ENCODE measurements at places on chromosomes 5 and 9.

GRCh38 chr9:14312719-14313377 is 1.1 kb downstream of the NFIB start:
- DNase-seq: peak; percentile 59

- no peak for DNase-seq
These were observed 35.1 kb downstream of the NNT start for GRCh38 chr5:43638107-43638506.

- DNase-seq: no peak
These were observed 22.5 kb downstream of the PCSK5 start for GRCh38 chr9:75912951-75913350.

DNA sequence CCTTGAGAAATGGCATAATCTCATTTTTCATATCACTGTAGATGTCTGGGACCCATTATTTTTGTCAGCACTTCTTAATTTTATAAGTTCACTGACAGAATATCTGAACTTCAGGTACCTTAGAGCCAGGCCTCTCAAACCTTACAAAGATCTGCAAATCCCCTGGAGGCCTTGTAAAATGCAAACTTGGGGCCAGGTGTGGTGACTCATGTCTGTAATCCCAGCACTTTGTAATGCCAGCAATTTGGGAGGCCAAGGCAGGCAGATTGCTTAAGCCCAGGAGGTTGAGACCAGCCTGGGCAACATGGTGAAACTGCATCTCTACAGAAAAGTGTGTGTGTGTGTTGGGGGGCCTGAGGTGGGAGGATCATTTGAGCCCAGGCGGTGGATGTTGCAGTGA is 30.8 kb downstream of the RASGRF2 start:
- no peak for DNase-seq

DNA sequence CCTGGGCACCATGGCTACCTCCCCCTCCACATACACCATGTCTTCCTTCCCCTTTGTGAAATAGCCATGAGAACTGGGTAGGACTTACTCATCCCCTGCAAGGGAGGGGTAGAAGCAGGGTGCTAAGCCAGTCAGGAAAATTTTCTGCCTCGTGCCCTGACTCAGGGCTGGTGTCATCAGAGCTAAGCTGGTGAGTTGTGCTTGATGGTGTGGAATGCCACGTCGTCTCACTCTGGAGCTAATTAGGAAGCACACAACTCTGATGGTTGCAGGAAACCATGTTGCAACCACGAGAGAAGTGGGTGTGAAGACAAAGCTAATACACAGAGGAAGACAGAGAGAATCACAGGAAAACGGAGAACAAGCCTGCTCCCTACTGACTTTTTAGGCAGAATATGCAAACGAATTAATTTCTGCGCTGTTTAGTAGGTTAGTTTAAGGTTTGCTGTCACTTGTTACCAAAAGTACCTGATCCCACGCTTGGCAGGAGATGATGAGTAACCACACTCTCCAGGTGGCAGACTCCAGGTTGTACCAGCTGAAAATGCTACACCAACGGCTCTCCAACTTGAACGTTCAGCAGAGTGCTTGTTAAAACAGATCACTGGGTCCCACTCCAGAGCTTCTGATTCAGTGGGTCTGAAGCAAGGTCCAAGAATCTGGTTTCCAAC is 54.5 kb downstream of the STK10 start:
- no peak for DNase-seq

GRCh38 chr5:151846765-151847164 is 75.0 kb downstream of the G3BP1 start:
- no peak for DNase-seq

DNA sequence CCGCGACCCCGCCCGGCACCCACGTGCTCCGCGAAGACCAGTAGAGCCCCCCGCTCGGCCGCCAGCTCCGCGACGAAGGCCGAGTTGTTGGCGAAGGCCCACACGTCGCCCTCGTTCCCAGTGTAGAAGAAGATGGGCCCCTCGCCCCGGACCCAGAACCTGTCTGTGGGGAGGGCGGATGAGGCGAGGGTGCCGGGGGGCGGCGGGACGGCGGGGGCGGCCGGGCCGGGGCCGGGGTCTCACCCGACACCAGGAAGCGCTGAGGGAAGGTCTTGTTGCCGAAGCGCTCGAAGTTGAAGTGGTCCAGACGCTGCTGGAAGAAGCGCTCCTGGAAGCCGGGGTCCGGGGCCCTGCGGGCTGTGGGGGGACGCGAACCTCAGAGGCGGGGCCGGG is 317 bp downstream of the DPP7 start:
- DNase-seq: no peak

- peak; percentile 50 for DNase-seq
These were observed 240.8 kb upstream of the ZNF462 start for GRCh38 chr9:106622164-106622487.

GRCh38 chr9:20551236-20551635 is 71.1 kb downstream of the MLLT3 start:
- no peak for DNase-seq

GRCh38 chr5:131757830-131758519 is 38.8 kb downstream of the FNIP1 start:
- DNase-seq: no peak

DNA sequence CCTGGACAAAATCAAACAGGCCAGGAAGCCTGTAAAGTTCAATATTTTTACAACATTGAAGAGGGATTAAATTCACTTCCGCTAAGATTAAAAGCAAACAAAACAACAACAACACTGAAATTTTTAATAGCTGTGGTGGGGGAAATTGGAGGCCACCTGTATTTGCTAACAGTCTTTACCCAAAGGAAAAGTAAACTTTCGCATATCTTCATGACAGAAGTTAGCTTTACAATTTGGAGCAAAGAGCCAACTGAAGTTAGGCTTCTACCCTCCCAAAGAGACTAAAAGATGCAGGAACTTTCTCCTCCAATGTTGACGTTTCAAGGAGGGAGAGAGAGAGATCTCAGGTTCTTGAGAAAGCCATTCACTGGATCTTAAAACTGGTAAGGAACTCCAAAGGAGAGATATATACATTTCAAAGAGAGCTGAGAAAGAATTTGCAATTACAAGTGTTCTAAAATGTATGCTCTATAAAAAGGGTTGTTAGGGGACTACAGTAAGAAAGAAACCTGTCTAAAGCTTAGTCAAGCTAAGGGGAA is 349.2 kb upstream of the CDH9 start:
- no peak for DNase-seq

GRCh38 chr5:57626703-57627102 is 144.1 kb upstream of the ACTBL2 start:
- no peak for DNase-seq

- DNase-seq: peak; percentile 26
These were observed 273.7 kb downstream of the CETN3 start for GRCh38 chr5:90135779-90136378.

DNA sequence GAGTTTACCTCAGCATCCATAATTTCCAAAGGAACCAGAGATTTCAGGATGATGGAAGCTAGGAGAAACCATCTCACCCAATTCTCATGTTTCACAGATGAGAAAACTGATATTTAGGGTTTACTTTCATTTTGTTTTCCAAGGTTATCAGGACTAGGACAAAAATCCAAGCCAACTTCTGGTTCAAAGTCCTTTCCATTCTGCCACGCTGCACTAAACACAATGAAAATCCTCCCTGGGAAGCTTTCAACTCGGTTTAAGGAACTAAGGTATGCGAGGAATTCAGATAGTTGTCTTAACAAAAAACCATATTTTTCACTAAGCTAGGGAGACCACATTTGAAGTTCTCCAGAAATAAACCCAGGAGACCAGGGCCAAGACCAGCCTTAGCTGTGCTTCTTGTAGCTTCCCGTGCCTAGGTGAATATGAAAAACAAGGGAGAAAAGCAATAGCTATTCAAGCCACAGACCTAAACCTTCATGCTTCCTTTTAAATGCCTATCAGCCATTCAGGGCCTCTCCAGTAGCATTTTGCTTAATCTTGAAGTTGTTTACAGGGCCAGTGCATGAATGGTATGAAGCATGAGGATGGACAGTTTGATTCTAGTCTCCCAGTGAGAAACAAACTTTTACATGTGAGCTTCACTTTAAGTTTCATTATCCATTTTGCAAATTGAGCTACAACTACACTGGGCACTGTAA is 167.9 kb downstream of the DENND1A start:
- DNase-seq: no peak

DNA sequence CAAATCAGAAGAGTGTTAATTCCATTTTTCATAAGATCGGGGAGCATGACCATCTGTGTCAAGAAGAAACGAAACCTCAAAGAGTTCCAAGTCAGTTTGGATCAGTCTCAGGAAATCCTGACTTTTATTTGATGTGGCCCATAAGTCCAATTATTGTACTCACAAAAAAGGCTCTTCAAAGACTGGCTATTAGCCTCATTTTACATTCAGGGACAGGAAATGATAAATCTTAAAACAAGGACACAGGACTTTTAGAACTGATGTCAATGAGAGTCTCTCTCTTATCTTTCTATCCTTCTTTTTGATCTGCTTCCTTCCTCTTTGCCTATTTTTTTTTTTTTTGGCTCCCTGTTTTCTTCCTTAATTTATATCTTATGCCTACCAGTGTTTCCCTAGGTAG is 43.7 kb upstream of the SHOC1 start:
- no peak for DNase-seq

- DNase-seq: no peak
These were observed 476.6 kb upstream of the EDIL3 start for GRCh38 chr5:84861306-84861705.

DNA sequence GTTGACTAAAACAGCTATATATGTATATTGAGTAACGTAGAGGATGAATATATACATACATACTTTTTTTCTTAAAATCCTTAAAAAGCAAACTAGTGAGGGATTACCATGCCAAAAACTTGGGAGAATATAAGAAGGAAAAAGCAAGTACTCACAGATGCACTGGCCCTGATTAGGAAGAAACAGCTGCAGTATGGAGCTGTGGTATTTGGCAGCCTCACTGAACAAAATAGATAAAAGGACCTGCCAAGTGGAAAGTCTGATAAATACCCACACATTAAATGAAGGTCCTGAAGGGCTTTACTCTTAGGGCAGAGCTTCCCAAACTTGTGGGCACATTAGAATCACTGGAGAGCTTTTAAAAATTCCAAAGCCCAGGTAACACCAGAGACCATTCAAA is 80.6 kb downstream of the FEM1C start:
- DNase-seq: no peak

GRCh38 chr5:151110992-151111391 is 30.2 kb upstream of the TNIP1 start:
- no peak for DNase-seq

- DNase-seq: no peak
These were observed 10.9 kb upstream of the HDHD3 start for GRCh38 chr9:113387560-113388230.

DNA sequence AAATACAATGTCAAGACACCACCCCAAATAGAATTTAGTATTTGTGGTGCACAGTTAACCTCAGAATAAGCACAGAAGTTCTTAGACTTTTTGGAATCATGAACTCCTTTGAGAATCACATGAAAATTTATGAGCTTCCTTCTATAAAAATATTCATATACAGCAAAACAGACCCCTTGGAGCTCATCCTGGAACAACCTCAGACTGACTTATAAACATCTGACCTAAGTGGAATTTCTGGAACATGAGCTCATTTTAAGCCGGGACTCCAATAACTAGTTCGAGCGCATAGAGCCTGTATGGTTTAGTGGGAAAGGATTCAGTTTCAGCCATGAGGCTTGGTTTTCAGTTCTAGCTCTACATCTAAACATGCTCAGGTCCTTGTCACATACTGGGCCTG is 192.3 kb downstream of the DEPDC1B start:
- no peak for DNase-seq

GRCh38 chr5:61180886-61181285 is 18.6 kb upstream of the SMIM15 start:
- no peak for DNase-seq

GRCh38 chr5:35924122-35924949 is 14.1 kb downstream of the CAPSL start:
- DNase-seq: peak; percentile 25

DNA sequence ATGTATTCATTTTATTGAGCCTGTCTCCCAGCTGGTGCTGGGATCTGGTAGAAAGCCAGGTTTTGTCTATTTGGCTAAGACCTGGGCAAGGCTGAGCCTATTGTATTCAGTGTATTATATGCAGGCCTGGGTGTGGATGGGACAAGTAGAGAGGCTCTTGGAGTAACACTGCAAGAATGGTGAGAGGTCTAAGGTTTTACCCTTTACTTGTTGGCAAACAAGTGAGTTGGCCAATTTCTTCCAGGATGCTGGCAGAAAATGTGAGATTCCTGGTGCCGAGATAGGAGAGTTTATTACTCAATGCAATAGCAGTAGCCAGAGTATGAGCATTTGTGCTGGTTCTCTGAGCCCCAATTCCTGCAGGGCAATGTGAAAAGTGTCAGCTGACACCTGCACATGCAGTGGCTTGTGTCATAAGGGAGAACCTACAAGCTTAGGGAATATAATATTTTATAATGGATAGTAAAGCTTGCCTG is 141.7 kb upstream of the PRLR start:
- no peak for DNase-seq

- DNase-seq: no peak
These were observed 3.1 kb downstream of the TMOD1 start for GRCh38 chr9:97504381-97505216.

DNA sequence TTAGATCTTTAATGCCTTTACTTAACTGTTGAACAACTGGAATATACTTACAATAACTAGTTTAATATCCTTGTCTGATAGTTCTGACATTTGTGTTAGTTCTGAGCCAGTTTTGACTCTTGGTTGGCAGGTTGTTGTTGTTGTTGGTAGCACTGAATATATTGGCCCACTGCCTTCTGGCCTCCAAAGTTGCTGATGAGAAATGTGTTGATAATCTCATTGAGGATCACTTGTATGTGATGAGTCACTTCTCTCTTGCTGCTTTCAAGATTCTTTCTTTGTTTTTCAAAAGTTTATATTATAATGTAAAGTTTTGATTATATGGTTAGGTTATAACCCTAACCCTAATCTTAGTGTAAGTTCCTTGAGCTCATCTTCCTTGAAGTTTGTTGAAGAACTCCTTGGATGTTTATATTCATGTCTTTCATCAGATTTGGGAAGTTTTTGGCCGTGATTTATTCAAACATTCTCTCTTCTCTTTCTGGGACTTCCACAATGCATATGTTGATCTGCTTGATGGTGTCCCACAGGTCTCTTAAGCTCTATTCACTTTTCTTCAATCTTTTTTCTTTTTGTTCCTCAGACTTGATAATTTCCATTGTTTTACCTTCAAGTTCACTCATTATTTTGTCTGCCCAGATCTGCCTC is 149.7 kb downstream of the FGF18 start:
- no peak for DNase-seq

GRCh38 chr5:175230299-175230698 is 213.7 kb downstream of the DRD1 start:
- DNase-seq: no peak

DNA sequence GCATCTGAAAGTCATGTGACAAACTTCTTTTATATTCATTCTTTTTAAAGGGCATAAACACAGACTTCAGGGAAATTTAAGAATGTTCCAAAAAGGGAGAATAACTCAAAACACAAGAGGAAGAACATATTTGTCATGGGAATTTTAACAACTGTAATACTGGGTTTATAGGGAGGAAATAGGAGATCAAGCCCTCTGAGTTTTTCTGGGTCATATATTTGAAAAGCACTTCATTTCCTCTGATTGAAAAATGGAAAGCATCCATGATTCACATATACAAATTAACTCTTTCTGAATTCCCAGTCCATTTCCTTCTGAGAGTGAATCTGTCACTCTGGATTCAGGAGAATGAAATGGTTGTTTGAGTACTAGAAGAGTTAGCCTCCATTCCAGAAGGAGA is 26.8 kb downstream of the LURAP1L start:
- DNase-seq: no peak

Measured in femur (tissue), 1 donor.